ENCODE measurements at places on chromosomes 7 and 10. TPM values are rescaled to one million over a fixed set of nuclear protein-coding genes. Genes with fewer than 3 reads are reported as not detected.

DNA sequence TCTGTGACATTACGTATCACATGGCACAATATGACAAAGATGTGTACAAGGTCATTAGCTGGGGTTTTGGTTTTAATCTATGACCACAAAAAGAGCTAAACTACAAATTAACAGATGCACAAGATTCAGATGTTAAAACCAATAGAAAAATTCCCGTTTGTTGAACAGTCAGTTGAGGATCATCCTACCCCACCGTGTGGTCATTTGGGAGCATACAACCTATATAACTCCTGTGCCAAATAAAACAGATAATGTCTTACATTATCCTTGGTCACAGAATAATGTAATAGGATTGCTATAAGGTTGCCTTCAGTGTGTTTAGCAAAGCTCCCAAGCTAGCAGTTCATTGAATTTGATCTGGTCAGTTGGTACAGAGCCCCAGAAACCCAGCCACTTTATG lies 28.2 kb downstream of the ASNS start:
- DNase-seq = no peak

GRCh38 chr7:140031364-140031763 lies 31.4 kb downstream of the PARP12 start:
- DNase-seq = no peak

STRIP2 gene
- total RNA-seq = 0.71 TPM

GRCh38 chr7:44572771-44573170 lies 937 bp downstream of the DDX56 start:
- DNase-seq = no peak

- no peak for DNase-seq
These were observed 98.4 kb downstream of the SNX10 start for GRCh38 chr7:26390016-26390415.

MSMB gene
- not detected for total RNA-seq

GRCh38 chr10:34504534-34504933 lies 310.6 kb downstream of the PARD3 start:
- no peak for DNase-seq

DNA sequence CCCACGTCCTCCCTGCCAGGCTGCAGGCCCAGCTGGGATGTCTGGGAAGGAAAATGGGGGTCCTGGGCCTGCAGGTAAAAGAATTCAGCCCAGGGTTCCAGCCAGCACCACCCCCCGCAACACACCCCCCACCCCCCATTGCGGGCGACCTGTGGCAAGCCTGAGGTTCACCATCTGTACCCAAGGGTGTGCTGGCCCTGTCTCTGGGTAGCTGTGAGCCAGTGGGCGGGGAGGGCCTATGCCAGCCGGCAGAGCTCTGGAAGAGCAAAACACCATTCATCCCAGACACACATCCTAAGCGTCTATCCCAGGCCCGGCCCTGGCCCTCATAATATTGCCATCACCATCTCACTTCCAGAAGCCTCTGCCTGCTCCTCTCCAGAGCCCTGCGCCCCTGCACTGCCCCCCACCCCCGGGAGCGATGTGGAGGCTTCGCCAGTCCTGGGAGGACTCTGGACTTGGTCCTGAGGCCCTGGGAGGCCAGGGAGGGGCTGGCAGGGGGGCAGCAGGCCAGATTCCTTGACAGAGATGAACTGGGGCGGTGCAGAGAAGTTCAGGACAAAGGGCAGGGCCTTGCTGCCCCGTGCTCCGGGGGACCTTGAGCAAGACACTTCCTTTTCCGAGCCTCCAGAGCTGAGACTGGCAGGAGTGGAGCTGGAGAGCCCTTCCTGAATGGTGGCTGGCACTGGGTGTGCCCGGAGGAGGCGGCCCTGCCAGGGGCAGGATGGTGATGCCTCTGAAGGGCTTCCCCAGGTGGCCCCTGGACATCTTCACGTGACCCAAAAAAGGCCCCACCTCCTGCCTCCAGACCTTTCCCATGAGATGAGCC lies 8.7 kb upstream of the TTYH3 start:
- DNase-seq = no peak

GRCh38 chr10:22339761-22340328 lies 5.5 kb upstream of the SPAG6 start:
- DNase-seq = no peak

NDUFB8 gene
- total RNA-seq = 232 TPM

CYP51A1 gene
- total RNA-seq = 27.8 TPM

DNA sequence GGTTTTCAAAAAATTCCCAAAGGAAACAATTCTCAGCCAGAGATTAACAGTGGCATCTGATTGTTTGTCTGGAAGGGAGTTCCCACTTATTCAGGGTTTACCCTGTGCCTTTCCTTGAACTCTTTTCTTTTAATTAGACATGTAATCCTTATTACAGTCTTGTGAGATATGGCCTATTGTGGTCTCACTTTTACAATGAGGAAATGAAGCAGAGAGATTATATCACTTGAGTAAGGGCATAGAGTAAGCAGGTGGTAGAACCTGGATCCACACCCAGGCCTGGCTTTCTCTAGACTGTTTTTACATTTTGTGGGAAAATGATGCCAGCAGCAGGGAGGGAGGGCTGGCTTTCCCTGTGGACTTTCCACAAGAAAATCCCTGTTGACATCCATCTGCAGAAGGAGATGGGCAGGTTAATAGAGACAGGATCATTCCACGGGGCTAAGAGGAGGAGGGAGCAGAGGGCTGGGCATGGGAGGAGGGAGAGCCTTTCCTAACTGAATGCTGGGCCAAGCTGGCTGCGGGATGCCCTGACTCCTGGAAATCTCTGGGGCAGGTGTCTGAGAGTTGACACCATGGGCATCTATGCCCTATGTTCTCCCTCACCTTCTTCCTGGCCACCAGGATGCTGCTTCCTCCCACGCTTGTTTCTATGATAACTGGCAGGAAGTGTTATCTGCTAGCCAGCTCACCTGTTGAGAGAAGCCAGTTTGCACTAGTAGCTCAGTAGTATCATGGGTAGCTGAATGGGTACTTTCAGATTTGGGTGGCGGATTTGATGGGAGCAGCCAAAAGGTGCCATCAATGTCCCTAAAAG lies 28.7 kb upstream of the ARHGAP22 start:
- DNase-seq = no peak

All from sigmoid colon (tissue), 7 donors.